Fibroblast of lung (primary cell): ENCODE measurements at places on chromosomes 5 and 9. TPM values are rescaled to one million over a fixed set of nuclear protein-coding genes. Genes with fewer than 3 reads are reported as not detected.

Gene FAM114A2
- 33.9 and 34.2 TPM in 2 replicates for total RNA-seq

Gene RRAGA
- total RNA-seq: 43.1 and 62.9 TPM in 2 replicates

Gene GFPT2
- total RNA-seq: 19.3 and 26.7 TPM in 2 replicates

Gene AMBP
- total RNA-seq: 0.17 and 0.51 TPM in 2 replicates

Gene PCDHB4
- total RNA-seq: 0.50 and 0.51 TPM in 2 replicates

Gene DMRT3
- not detected in 2 replicates for total RNA-seq

Gene HTR1A
- total RNA-seq: not detected in 2 replicates

Gene GNPDA1
- total RNA-seq: 64.2 and 97.8 TPM in 2 replicates

Gene ABLIM3
- total RNA-seq: 37.2 and 48.1 TPM in 2 replicates

Gene MARCOL
- total RNA-seq: not detected in 2 replicates

Gene MPDZ
- total RNA-seq: 59.1 and 66.9 TPM in 2 replicates

Gene DTWD2
- 4.8 and 5.4 TPM in 2 replicates for total RNA-seq

Gene LHX3
- not detected in 2 replicates for total RNA-seq

Gene MCC
- 24.7 and 41.3 TPM in 2 replicates for total RNA-seq
